NCI-H1092 (cell line): ENCODE measurements at places on chromosomes 7 and 10.
A peak's percentile ranks its signal among the peaks of the same experiment; 100 is the strongest.

- no peak for DNase-seq
Measured at GRCh38 chr10:70135684-70136083, 3.1 kb upstream of the AIFM2 start.

DNA sequence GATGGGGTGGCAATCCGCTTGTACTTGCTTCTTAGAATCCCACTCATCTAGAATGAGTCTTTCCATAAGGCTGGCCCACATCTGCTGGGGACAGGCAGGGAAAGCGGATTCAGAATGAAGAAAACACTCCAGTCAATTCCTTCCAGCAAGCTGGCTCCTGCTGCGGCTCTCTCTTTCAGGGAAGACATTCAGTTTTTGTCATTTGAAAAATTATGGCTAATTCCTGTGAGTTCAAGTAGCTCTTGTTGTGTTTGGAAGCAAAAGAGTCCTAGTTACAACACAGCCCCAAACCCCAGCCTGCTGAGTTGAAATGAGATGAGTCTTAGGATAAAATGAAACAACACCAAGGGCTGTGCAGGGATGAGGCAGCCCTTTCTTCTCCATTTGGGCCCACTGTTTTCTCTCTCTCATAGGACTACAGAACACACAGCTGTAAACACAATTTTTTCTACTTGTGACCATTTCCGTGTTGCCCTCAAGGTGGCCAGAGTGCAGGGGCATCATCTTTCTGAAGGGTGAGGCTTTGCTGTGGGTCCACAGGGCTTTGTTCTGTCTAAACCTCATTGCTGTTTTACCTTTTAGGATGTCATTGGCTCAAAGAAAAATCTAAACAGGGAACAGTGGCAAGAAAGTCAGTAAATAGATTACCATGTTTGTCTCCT is 90.8 kb upstream of the EEPD1 start:
- no peak for DNase-seq

GRCh38 chr7:122416336-122416735 is 111.8 kb upstream of the FEZF1 start:
- no peak for DNase-seq

DNA sequence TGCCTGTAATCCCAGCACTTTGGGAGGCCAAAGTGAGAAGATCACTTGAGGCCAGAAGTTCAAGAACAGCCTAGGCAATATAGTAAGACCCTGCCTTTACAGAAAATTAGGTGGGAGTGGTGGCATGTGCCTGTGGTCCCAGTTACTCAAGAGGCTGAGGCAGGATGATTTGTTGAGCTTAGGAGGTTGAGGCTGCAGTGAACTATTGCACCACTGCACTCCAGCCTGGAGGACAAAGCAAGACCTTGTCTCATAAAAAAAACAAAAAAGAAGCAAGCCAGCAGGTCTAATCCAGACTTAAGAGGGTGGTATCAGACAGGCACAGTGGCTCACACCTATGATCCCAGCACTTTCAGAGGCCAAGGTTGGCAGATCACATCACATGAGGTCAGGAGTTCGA is 24.5 kb upstream of the KCTD7 start:
- no peak for DNase-seq

DNA sequence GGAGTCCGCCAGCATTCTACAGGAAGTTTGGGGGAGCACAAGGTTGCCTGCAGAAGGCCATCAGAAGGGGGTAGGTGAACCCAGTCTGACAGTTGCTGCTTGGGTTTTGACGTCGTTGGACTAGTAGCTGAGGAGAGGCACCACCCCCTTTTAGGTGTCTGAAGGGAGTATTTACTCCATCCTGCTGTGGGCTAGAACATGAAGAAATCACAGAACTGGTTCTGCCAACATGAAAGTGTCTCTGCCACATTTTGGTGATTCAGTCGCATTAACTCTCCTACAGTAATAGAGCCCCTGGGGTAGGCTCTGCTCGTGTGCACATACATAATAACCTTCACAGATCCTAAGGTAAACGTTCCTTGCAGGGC is 834 bp upstream of the TRIL start:
- DNase-seq = no peak

GRCh38 chr10:634256-634655 is 55.2 kb downstream of the DIP2C start:
- no peak for DNase-seq

DNA sequence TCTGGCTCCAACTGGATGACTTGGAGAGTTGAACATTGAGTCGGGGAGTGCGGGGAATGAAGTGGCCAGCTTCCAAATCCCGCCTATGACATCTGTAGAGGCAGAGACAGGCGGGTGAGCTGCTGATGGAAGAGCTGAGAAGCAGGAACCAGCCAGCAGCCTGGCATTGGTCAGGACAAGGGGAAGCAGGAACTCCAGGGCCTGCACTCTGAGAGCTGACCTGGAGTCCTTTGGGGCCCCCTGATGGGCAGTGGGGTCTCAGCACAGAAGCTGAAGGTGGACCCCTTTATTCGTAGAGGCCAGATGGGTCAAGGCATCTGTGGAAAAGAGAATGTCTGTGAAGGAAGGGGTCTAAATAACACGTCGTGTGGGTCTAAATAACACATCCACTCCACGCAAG is 57.0 kb downstream of the SEC61G start:
- no peak for DNase-seq

GRCh38 chr10:32004161-32004591 is 52.0 kb downstream of the KIF5B start:
- DNase-seq = no peak

DNA sequence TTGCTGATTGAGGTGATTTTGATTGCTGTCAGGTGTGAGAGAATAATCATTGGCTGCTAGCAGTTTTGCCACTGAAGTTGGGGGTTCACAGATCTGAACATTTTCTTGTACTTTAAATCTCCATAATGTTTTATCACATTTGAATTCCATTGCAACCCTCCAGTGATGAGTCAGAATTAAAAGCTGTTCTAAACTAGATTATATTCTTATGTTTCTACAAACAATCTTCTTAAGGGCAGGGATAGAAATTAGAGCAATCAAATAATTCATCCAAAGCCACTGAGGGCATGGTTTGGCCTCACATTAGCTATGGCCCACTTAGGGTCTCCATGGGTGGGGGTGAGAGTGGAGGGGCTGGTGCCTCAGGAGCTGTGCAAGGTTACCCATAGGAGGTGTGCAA is 53.0 kb upstream of the RPA3 start:
- DNase-seq = no peak

DNA sequence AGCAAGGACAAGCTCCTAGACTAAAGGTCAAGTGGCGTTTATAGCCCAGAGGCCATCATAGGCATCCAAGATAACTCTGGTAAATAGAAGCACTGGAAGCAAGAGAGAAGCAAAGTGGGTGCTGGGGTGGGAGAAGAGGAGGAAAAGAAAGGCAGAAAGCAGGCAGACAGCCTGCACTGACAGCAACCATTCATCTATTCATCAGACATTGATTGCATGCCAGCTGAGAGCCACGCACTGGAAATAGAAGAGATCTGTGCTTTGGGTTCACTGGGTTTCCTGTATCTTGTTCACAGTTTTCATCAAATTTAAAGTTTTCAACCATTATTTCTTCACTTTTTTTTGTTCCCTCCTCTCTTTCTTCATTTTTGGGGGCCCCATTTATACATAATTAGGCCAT is 4.7 kb upstream of the SLIT1 start:
- DNase-seq = no peak

GRCh38 chr10:125550362-125550761 is 132.6 kb downstream of the TEX36 start:
- DNase-seq = no peak

DNA sequence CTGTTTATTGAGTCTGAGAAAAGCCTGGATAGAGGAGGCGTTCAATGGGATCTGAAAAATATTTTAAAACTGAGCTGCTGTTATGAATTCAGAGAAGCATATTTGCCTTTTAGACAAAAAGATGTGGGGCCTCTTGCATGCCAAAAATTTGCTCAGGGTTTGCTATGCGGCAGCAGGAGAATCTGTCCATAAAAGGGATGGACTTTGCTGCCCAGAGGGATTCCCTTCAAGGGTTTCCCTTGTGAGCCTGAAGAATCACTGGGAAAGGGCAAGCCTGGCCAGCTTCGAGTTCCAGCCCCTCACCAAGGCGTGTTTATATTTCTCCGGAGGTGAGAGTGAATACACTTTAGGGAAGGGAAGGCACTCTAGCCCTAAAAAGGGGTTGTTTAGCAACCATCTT is 55.5 kb upstream of the CALD1 start:
- no peak for DNase-seq

- no peak for DNase-seq
Measured at GRCh38 chr10:5499493-5500140, at the start of gene CALML5. CALML5 (minus strand) TSS chr10:5499570; CDS start chr10:5499438, 132 bp downstream.

DNA sequence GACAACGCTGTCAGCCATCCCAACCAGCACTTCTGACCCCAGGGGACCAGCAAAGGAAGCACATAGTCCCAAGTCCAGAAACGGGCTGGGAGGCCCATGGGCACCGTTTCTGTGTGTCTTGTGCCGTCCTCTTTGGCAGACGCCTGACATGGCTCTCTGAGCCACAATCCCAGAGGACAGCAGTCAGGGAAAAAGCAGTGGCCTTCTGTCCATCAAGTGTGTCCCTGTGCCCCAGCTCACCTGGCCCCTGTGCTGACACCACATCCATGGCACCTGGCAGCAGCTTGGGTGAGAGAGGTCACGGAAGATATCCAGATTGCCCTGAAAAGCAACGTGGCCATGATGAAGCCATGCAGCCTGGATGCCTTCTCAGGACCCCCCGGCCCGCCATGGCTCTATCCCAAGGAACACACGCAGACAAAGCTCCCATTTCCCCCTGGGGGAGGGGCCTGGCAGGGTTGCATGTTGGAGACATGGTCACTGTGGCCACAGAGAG is 38.1 kb upstream of the ANTXRL start:
- DNase-seq = no peak

DNA sequence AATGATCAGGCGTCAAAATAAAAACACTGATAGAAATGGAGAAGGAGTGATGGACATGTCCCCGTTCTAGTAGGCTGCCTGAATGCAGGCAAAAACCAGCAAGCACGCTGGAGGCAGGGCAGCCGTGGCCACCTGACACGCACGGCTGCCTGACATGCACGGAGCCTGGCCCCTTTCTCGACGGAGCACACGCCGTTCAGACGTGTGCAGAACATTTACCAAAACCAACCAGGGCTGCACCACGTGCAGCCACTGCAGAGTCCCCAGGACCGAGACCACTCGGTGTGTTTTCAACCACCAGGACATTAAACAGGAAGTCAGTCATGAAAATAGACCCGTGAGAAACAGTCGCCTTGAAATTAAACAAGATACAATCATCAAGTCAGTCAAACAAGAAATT is 61.9 kb upstream of the NKX6-2 start:
- no peak for DNase-seq

DNA sequence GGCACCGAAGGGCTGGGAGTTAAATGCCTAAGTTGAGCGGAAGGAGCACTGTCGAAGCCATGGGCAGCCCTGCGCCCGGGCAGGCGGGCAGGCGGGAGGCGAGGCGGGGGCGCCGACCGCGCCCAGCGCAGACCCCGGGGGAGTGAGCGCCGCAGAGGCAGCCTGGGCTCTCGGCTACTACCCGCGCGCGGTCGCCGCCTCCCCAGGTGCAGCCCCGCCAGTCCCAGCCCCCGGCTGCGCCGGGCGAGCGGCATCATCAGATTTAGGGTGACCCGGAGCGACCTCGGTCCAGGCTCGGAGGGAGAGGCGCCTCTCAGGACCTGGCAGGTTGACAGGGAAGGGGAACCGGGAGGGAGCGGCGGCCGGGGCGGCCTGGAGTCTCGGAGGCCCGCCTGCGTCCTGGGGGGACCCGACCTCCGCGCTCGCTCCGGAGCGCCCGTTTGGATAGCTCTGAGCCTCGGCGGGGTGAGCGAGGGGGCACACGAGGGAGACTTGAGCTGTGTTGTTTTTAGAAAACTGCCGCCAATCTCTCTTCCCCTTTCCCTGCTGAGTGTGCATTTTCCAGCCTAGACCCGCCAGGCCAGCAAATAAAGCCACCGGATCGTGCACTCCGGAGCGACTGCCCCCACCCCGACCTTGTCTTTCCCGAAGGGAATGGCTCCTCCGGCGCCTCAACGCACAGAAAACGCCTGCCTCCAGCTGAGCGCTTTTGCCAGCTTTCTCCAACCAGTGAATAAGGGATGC is 2.3 kb upstream of the NRP1 start:
- peak; percentile 19 for DNase-seq

- DNase-seq = no peak
Measured at GRCh38 chr10:122170802-122171201, 100.3 kb upstream of the BTBD16 start.

- no peak for DNase-seq
Measured at GRCh38 chr7:81902536-81902935, 132.7 kb upstream of the HGF start.
